Hematopoietic multipotent progenitor cell treated with erythropoietin and hydrocortisone succinate and interleukin-3 and kit ligand, for 17 days (in vitro differentiated cells): ENCODE measurements at places on chromosomes 16 and 17.

DNA sequence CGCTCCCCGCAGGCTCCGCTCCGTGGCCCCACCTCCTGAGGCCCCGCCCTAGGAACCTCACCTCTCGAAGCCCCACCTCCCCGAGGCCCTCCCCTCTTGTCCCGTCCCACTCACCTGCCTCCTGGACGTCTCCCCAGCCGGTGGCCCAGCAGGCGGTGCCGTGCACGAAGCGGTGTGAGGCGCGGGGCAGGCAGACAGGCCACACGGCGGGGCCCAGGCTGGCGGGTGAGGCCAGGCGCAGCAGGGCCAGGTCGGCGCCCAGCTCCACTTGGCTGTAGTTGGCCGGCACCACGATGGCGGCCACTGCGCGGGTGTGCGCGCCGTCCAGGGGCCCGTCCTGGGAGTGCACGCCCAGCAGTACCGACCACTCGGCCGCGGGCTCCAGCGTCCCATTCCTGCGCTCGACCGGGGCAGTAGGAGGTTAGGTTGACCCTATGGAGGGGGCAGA lies 1.6 kb downstream of the PRSS36 start:
- no peak for DNase-seq

DNA sequence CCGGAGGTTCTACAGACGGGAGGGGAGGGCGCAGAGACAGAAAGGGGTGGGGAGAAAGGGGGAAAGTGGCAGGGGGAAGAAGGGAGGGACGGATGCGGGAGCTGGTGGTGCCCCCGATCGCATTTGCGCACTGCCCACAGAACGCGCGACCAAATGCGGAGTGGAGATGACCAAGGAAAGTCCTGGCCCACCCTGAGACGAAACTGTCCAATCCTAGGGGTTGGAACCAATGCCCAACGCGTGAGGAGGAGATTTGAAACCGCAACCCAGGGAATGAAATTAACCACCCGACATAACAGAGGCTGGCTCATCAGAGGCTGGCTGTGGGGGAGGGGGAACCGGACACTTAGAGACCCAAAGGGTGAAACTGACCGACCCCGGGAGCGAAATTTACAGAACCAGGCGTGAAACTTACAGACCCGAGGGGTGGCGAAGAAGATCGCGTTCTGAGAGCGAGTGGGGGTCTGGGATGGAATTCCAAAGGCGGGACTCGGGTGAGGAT lies 1.4 kb downstream of the HES7 start:
- DNase-seq, result no peak

DNA sequence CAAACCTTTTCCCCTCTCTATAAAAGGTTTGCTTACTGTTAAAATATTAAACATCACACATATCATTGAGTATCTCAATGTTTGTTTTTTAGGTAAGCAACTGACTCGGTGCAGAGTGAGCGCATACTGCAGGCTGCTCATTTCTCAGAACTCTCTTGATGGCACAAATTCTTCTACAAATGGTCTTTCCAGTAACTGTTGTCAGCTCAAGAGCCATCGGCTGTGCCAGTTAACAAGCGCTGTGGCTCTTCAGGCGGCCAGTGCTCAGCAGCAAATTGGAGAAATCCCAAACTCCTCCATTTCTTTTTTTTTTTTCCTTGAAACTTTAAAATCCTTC lies 8.6 kb downstream of the ABCA3 start:
- DNase-seq, result no peak

DNA sequence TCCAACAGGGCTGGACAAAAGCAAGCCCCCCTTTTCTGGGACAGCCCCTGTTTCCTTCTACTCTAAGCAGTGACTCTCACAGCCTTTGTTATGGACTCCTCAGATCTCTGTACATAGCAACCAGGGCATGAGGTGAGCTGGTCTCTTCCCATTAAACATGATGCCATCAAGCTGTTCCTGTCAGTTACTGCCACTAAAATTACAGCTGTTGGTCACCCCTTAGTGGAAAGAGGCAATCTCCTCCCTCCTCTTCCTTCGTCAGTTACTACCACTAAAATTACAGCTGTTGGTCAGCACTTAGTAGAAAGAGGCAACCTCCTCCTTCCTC lies 95.2 kb upstream of the SMIM36 start:
- DNase-seq, result no peak

GRCh38 chr17:32870027-32870670 lies 6.8 kb downstream of the MYO1D start:
- no peak for DNase-seq

DNA sequence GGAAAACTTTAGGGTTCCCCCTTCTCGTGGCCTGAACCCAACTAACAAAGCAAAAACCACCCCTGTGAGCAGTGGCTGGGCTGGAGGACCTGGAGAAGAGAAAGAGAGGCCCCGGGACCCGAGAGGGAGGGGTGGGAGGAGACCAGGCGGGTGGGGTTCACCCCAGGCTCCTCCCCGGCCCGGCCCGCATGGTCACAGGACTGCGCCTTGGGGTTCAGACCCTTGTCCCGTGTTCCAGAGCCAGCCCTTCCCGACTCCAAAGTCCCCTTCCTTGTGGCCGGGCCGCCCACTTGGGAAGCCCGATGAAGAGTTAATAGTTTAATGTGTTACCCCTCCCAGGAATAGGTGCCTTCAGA lies 852 bp downstream of the MARVELD3 start:
- DNase-seq, result no peak

GRCh38 chr17:36942019-36942599 lies 4.8 kb downstream of the LHX1 start:
- no peak for DNase-seq
